ENCODE measurements at places on chromosomes 11 and 22.

DNA sequence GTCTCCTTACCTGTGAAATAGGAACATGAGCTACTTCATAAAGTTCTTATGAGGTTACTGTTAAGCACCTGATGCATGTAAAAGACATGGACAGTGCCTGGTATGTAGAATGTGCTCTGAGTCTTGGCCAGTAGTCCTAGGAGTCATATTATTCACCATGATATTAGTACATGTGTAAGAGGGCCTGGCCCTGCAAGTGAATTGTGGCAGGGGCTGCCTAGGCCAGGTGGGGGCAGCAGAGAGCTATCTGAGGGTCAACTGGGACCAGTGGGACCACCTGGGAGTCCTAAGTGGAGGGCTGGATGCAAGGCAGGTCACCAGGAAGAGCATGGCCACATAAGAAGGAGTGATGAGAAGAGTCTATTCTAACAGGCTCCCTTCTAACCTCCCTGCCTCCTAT lies 529.5 kb downstream of the SOX6 start:
- DNase-seq = no peak

- DNase-seq = no peak
Measured at GRCh38 chr22:46230262-46230901, 19.7 kb downstream of the CDPF1 start.

- no peak for DNase-seq
Measured at GRCh38 chr22:50684501-50684900, 11.9 kb downstream of the SHANK3 start.

- no peak for DNase-seq
Measured at GRCh38 chr11:61627850-61628661, 47.2 kb upstream of the SYT7 start.

DNA sequence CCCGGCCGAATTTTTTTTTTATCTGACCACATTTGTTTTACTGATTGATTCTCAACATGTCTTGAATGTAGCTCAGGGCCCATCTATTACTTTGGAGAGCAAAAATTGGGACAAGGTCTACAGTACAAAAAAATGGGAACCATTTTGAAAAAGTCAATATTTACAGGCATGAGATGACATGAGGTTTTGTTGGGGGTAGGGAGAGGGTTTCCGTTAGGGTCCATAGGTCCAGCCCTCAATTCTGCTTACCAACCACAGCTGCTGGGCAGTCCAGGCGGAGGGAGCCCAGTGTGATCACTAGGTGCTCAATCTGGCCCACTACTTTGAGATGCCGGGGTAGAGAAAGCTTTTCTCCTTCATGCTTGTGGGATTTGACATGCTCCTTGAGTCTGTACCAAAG lies 18.3 kb downstream of the NRIP3 start:
- DNase-seq = no peak
